ENCODE measurements at places on chromosomes 12 and 14.

GRCh38 chr14:58872061-58872460 lies 234.3 kb downstream of the DACT1 start:
- no peak for DNase-seq

DNA sequence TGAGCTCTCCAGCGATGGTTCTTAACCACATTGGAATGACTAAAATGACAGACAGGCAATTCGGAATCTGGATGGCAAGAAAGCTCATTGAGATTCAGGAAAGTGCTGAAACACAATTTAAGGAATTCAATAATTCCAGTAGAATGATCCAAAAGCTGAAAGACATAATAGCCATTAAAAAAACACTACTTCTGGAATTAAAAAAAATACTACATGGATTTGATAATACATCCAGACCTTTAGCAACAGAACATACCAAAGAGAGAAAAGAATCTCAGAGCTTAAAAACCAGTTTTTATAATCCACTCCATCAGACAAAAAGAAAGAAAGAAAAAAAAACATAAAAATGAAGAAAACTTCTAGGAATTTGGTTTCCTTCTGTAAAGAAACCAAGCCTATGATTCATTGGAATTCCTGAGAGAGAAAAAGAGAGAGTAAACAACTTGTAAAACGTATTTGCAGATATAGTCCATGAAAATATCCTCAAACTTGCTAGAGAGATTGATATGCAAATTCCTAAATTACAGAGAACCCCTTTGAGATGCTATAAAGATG lies 52.8 kb downstream of the SLCO1B1 start:
- DNase-seq: no peak

GRCh38 chr14:71682337-71682736 lies 249.9 kb upstream of the RGS6 start:
- DNase-seq: no peak

GRCh38 chr12:52307836-52308805 lies 13.1 kb downstream of the KRT83 start:
- peak; percentile 45 for DNase-seq

DNA sequence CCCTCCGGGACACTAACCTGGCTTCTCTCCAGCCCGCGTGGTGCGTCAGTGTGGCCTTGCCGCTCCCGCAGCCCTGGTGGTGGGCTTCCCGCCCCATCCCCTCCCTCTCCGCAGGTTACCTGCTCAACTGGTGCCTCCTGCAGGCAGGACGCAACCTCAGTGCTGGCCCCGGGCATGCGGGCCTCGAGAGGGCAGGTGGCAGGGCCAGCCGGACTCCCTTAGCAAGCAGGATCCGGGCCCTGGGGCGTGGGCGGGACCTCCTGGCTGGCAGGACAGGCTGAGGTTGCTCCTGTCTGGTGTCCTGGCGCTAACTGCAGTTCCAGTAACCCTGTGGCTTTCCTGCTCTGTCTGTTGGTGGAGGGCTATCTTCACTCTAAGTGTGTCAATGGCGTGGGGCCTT lies 8.6 kb upstream of the ADSS1 start:
- no peak for DNase-seq

DNA sequence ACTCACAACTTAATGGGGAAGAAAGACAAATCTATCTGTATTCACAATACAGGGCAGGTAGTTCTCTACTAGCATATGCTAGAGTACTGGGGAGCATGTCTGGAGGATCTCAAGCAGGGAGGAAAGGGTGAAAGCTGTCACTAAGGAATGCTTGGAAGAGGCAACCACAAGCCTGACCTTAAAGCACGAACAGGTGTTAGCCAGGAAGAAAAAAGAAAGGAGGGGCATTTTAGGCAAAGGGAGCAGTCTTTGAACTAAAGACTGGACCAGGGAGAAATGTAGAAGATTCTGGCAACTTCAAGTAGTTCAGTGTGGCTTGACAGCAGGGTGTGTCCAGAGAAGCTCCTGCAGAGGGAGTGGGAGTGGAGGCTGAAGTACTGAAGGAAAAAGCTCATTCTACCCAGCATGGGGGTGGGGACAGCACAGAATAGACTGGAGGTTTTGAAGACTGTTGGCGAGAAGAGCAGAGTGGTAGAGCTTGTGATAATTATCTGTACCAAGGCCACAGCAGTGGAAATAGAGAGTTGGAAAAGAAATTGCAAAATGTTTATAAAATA lies 50.9 kb downstream of the AP5M1 start:
- no peak for DNase-seq

- no peak for DNase-seq
These were observed 40.5 kb upstream of the C14orf132 start for GRCh38 chr14:95998656-95999055.

DNA sequence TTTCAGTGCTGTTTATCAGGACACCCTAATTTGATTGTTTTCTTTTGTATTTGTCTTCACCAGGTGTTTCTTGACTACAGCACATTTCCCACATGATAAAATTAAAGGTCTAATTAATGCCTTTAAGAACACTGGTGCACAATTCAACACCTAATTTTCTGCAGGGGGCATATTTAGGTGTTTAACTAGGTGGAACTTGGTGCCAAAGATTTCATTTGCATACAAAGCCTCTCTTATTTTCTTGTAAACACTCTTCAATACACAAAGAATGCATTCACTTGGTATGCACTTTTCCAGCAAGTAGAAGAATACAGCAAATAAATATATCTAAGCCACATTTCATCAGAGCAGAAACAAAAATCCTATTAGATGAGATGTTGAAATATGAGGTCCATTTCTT lies 646.2 kb upstream of the FOXG1 start:
- no peak for DNase-seq

DNA sequence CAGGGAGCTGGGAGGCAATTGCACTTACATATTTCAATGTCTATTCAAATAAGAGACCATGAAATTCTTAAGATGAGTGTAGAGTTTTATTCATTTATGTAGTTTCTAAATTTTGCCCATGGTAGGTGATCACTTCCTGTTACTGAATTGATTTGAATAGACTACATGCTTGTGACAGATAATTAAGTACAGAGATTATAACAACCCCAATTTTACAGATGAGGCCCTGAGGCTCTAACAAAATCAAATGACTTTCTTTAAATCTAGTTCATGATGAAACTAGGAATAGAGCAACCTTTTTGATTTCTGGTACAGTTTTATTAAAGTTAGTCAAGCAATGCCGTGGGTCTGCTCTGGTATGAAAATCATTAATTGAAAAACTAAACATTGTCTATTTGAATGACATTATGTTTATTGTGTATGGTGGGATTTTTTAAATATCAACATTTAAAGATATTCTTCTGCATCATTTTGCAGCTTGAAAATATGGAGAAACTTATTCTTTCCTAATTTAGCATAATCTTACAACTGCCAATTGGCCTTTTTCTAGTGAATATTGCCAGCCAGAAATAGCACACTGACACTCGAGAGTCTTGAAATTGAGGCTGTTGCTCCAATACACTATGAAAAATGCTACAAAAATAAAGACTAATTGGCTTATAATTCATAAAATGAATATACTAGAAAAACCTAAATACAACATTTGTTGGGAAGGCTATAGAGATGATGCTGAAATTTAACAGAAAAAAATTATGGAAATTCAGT lies 308.9 kb downstream of the SLC6A15 start:
- DNase-seq: no peak

DNA sequence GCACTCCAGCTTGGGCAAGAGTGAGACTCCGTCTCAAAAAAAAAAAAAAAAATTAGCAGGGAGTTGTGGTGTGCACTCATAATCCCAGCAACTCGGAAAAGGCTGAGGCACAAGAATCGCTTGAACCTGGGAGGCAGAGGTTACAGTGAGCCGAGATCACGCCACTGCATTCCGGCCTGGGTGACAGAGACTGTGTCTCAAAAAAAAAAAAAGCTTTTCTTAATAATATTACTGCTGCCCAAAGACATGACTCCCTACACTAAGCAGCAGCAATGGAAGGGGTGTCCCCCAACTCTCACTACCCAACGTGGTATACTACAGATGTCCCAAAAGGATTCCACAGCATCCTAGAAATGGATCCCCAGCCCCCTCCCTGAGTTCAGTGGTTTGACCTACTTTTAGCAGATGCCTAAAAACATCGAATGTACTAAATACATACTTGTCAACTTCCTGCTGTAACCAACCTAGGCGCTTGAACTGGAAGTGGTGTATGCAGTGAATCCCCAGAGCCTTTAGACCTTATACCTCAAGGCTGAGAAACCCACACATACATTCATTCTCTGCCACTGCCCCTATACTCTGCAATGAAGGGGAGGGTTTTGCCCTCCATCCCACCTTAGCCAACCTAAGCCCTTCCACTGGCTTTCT lies 8.5 kb upstream of the FKBP11 start:
- no peak for DNase-seq

- DNase-seq: peak; percentile 73
These were observed 847 bp downstream of the MMP14 start for GRCh38 chr14:22837114-22837749.

DNA sequence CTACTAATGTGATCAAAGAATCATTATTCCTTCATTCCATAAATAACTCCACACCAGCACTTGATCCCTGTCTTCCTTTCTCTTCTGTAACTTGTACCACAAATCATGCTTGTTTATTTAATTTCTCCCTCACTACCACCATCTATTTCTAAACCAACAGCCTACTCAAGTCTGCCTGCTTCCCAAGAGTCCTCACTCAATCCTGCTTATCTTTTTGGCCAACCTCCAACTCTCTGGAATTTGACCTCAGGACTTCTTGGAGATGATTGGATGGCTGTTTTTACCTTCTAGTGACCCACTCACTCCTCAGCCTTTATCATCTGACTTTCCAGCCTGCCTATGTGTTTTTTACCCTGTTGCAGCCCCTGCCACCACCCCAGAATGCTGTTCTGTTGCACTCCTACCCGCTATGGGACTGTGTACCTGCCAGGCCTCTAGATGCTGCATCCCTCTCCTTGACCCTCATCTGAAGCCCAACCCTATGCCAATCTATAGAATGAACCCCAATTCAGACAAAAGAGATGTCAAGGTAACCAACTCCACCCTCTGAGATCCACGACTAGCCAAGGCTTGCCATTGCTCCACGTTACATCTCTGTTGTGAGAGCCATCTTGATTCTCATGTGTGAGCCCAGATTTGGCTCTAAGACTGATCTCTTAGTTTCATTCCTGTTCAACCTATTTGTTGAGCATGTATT lies 150.2 kb upstream of the PLEKHG7 start:
- no peak for DNase-seq

DNA sequence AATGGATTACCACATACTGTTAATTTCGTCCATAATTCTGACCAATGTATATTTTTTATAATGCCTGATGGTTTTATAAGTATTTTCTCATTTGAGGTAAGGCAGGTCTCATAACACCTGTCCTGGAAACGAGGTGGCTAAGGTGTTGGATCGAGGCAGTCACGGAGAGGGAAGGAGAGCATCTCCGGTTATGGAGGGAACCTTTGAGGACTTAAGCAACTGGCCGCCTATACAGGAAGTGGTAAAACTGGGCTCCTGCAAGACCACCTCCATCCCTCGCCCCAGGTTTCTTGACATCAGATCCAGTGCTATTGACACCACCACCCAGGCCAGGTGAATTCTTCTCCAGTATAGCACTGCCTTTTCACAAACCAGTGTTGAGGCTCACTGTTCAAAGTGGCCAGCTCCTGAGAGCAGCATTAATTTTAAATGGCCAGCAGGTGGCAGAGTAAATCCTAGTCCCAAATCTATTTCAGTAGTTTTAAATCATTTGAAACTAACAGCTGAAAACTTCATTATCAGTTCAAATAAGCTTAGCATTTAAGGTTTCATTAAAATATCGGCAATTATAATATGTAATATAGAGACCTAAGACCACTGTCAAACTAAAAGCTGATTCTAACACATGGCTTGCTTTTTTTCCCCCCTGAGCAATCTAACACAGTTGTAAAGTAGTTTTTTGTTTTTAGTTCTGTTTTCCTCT lies 100.8 kb downstream of the PPM1A start:
- DNase-seq: peak; percentile 26

DNA sequence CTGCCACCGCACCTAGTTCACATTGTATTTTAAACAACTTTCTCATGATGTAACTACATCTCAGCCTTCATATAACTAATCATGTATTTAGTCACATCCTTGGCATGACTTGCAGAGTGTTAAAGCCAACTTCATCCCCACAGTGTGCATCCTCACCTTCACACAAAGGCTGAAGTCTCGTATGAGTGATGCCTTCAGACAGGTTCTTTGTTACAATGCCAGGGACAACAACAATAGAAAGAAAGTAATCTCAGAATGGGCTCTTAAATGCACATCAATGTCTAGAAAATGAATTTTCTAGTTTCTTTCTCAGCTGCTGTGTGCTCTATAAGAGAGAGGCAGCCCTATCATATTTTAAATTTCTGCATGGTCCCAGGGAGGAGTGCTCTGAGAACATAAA lies 221.3 kb downstream of the DIO2 start:
- DNase-seq: no peak

DNA sequence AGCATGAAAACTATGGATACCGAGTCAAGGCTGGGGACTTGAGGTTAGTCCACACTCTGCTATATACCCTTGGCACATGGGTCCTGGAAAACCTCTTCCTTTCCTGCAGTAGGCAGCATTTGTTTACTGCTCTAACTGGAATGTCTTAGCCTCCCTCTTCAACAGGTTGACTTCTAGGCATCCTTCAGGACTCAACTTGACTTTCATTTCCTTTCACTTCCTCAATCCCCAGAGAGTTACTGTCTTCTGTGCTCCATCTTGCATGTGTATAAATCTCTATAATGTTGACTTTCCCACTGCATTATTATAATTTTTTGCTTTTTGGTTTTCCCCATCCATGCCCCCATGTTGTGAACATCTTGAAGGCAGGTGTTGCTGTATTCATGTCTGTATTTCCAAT lies 107.9 kb downstream of the VRK1 start:
- no peak for DNase-seq

DNA sequence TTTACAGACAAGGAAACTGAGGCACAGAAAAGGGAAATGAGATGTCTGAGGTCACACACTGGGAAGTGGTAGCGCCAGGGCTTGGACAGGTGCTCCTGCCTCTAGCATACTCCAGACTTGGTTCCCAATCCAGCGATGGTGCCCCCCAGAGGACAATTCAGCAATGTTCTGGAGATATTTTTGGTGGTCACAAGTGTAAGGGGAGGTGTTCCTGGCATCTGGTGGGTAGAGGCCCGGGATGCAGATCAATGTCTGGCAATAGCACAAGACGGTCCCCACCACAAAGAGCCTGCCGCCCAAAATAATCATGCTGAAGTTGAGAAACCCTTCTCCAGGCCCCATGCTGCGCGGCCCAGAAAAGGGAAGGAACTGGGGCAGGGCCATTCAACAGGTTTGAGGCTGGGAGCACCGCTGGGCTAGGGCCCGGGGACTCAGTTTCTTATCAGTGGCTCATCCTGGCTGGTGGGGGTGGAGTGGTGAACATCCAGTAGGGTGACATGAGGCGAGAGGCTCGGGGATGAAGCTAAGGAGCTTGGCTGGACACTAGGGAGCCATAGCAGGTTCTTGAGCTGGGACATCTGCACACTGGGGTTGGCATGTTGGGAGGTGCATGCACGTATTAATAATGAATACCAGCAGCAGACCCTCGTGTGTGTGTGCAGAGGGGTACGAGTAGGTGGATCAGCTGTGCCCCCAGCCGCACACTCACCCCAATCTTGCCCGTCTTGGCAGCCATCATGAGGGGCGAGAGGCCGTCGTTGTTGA lies 35.1 kb downstream of the TRPV4 start:
- no peak for DNase-seq
